ENCODE measurements at places on chromosomes 3 and 15.

- DNase-seq = no peak
Measured at GRCh38 chr3:155753038-155753639, 8.3 kb upstream of the PLCH1 start.

DNA sequence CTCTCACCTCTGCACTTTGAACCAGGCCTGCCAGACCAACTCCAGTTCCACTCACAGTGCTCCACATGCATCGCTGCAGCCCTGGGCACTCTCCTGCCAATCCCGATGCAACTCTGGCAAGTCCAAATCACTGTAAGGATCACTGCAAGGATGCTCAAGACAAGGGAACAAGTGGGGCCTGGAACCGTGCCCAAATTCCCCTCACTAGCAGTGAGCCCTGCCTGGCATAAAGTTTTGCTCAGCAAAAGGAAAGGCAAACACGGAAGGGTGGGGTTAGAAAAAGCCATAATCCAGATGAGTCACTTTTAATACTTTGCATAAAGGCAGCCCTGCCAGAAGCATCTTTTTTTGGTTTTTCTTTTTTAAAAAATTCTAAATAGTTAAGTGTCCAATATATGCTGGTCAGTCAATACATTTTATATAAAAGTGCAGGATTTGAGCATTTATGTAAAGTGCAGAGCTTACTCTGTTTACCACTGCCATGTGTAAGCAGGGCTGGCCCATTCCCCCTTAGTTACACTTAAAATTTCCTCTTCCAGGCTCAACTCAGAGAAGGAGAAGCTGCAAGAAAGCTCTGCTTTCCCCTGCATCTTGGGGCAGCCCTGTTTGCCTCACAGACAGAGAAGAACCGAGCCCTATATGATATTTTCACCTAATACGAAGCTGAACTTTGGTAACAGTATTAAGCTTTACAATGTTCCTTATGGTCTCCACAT lies 102.2 kb downstream of the CD47 start:
- DNase-seq = no peak

DNA sequence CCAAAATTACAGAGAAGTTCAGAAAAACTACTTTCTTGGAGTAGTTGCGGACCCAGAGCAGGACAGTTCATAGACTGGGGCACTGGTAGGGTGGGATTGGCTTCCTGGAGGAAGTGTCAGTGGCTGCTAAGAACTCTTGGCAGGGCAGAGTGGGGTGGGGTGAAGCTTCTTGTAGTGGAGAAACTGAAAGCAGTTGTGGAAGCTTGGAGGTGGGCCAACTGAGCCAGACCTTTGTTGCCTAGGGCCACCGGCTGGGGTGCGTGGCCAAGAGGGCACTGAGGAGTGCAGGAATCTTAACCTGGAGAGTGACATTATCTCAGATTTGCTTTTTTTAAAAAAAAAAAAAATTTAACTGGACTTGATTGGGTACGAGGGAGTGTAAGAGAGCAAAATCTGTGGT lies 3.1 kb downstream of the KAT2B start:
- no peak for DNase-seq

- DNase-seq = no peak
Measured at GRCh38 chr15:92417716-92418115, 24.0 kb downstream of the ST8SIA2 start.

GRCh38 chr3:193030276-193030675 lies 112.6 kb upstream of the MB21D2 start:
- no peak for DNase-seq

DNA sequence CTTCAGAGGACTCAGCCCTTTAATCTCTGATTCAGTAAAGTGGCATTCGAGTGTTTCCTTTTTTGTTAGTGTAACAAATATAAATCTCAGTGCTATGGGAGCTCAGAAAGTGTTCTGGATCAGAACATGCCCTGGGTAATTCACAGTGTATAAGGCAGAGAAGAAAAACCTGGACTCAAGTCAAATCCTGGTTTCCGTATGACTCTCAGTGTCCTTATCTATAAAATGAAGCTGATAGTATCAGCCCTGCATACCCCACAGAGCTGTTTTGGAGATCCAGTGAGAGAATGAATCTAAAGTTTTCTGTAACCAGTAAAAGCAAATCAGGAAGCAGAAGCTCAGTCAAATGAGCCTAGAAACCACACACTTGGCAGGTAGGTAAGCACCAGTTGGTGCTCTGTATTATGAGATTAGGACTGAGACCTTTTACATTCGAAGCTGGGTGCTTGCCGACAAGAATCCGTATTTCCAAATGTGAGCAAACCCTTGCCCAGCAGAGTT lies 67.2 kb downstream of the IL1RAP start:
- DNase-seq = no peak
